ENCODE measurements at places on chromosomes 5 and 9.

DNA sequence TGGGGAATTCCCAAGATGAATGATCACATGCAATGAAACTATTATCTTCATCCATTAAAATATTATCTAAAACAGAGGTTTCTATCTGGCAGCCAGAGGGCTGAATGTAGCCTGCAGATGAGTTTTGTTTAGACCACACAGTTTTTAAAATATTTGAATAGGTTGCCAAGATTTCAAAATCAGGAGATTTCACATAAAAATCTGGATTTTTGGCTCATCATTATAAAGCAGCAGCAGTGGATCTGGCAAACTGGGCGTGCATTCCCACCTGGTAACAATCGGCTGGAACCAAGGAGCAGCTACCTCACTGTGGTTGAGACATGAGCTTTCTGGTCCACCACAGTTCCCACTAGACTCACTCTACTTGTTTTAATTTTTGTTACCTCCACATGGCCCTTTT lies 155.1 kb downstream of the BNC2 start:
- no peak for DNase-seq

DNA sequence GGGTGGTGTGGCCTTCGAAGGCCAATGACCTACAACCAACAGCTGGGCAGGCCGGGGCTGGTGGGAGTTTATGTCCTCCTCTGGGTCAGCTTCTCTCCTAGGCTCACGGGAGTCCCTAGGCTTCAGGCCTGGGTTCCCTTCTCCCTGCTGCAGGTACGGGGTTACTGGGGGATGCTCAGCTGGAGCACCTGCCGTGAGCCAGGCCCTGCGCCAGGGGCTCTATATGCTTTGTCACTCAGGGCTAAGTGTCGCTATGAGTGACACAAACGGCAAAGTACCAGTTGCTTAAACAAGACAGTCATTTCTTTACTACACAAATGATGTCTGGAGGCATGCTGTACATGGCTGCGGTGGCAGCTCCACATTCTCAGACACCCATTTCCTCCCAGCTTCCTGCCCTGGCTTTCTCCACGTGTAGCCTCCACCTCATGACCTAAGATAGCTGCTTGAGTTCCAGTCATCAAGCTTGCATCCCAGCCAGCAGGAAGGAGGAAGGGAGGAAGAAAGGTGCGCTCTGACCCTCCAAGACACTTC lies 22.5 kb upstream of the NINJ1 start:
- no peak for DNase-seq

GRCh38 chr9:109496841-109497225 lies 1.3 kb downstream of the PTPN3 start:
- DNase-seq, result no peak

- no peak for DNase-seq
Measured at GRCh38 chr9:127999461-127999860, 18.7 kb upstream of the EEIG1 start.

- DNase-seq, result no peak
Measured at GRCh38 chr9:37444890-37445289, 20.4 kb downstream of the ZBTB5 start.

DNA sequence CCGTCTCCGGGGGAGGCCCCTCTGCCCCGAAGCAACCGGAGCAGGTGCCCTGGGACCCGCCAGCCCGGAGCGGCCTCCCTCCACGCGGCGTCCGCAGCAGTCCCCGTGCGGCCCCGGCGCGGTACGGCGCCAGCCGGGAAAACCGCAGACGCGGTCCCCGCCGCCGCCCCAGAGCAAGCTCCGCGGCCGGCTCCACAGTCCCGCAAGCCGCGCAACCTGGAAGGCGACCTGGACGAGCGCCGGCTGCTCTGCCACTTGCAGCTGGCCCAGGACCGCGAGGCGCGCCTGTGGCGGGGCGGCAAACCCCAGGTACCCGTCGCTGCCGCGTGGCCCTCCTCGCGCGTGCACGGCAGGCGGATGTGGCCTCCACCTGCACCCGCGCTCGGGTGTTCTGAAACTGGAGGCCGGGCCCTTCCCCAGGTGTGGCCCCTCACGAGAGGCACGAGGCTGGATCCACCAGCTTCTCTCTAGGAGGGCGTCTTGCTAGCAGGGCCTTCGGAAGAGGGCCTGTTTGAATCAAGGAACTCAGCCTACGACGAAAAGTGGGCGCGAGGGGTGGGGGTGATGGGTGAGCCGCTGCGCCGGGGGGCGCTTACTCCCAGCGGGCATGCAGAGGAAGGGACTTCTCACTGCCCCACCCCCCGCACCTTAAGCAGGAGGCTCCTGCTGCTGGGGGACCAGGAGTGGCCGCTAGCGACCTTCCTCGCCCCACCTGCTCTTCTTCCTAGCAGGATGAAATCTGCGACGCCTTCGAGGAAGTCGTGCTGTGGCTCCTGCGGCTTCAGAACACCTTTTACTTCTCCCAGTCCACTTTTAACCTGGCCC lies 602 bp downstream of the CCNI2 start:
- DNase-seq, result peak; percentile 59

DNA sequence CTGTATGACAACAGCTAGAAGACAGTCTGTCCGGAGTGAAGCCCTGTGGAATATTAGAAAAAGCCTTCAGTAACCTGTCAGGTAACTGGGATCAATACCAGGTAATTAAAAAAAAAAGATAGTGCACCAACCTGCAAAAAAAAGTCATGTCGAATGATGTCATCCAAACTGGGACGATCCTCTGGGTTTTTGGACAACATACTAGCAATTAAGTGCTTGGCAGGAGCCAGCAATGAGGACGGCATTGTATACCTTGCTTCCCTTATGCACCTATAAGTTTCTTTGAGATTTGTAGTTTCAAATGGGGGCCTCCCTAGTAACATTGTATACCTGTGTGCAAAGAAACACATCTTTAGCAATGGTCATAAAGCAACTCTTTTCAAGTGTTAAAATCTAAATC lies 2.8 kb downstream of the PLK2 start:
- DNase-seq, result no peak
